ENCODE measurements at places on chromosomes 12 and 14. TPM values are rescaled to one million over a fixed set of nuclear protein-coding genes. Genes with fewer than 3 reads are reported as not detected.

MIA2 gene
- total RNA-seq = 58.9 TPM

- H3K4me1 ChIP-seq = no peaks in the 10 kb centered on the region
- no peaks in the 10 kb centered on the region for H3K36me3 ChIP-seq
- no peak for DNase-seq
- no peak overlapping the region for H3K27ac ChIP-seq
- no peak overlapping the region for H3K4me3 ChIP-seq
These were observed 41.5 kb downstream of the SNAPC1 start for GRCh38 chr14:61803755-61804154.

DNA sequence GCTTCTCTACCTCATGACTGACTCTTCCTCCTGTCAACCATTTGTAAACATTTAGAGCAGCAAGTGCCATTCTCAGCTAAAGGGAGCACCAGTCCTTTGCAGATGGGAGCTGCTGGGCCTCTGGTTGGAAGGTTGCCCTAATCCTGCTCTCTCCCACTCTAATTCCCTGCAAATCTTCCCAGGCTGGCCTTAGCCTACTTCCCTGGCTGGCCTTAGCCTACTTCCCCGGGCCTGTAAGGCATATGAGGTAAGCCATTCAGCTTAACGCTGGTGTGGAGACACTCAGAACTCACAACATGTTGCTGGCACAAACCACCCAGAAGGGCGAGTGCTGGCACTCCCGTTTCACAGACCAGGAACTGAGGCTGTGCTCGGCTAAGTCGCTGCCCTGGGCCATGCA lies 69.0 kb downstream of the CPSF2 start:
- H3K27me3 ChIP-seq = no peaks in the 10 kb centered on the region
- no peaks in the 10 kb centered on the region for H3K36me3 ChIP-seq
- H3K27ac ChIP-seq = no peak overlapping the region
- H3K4me3 ChIP-seq = no peak overlapping the region
- no peaks in the 10 kb centered on the region for H3K4me1 ChIP-seq
- no peak for DNase-seq

GRCh38 chr12:16359512-16360491 lies 12.4 kb downstream of the MGST1 start:
- no peaks in the 10 kb centered on the region for H3K36me3 ChIP-seq
- H3K27me3 ChIP-seq = no peaks in the 10 kb centered on the region
- no peak overlapping the region for H3K4me3 ChIP-seq
- DNase-seq = peak; percentile 71

GRCh38 chr12:102021540-102022246 lies 40.1 kb downstream of the WASHC3 start:
- peaks cover 6% of the 10 kb centered on the region for H3K36me3 ChIP-seq
- H3K27ac ChIP-seq = no peak overlapping the region
- no peak overlapping the region for H3K4me3 ChIP-seq

GRCh38 chr12:28294300-28294699 lies 104.0 kb downstream of the CCDC91 start:
- H3K27ac ChIP-seq = no peak overlapping the region
- H3K4me1 ChIP-seq = no peaks in the 10 kb centered on the region
- no peaks in the 10 kb centered on the region for H3K27me3 ChIP-seq
- H3K4me3 ChIP-seq = no peak overlapping the region
- peaks cover 15% of the 10 kb centered on the region for H3K36me3 ChIP-seq

DNA sequence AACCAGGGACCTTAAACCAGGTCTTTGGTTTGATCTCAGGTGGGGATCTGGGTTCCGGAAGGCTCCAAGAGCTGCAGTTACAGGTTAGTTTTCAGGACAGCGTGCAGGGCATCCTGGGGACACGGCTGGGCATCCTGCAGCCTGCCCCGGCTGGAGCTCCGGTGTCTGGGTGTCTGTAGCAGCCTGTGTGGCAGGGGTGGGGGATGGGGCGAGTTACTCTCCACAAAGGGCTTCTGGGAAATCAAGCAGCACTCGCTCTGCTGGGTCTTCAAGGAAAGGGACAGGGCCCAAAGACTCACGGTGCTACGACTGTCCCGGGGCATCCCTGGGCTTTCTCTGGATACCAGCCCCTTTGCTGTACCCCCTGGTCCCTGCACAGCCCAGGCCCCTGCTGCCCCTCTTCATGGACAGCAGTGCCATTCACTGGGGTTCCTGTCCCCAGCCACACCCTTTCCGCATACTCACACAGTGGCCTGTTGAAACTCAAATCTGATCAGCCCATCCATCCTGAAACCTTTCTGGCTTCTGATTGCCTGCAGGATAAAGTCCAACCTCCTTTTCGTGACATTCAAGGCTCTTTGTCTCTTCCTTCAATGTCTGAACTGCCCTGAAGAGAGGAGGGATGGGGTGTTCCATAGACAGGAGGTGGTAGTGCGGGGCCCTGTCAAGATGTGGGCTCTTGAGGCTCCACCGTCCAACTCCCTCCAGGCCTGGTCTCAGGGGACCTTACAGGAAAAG lies 22.2 kb upstream of the PPP1R13B start:
- no peak overlapping the region for H3K27ac ChIP-seq
- DNase-seq = no peak
- H3K4me3 ChIP-seq = no peak overlapping the region
- peaks cover 34% of the 10 kb centered on the region for H3K4me1 ChIP-seq
- no peaks in the 10 kb centered on the region for H3K36me3 ChIP-seq
- no peaks in the 10 kb centered on the region for H3K27me3 ChIP-seq

DNA sequence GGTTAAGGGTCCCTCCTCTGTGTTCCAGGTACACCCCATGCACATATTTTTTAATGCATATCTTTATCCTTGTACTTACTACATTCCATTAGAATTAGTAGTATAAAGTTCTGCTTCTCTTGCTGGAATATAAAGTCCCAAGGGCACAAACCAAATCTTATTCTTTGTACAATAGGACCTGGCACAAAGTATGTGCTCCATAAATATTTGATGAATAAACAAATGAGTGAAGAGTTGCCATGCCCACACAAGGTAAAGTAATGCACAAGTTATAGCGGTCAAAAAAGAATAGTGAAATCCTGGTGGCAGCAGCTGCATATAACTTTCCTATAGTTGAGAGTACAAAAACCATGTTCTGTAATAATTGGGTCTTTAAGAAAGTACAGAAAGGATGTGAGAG lies 82.1 kb upstream of the BMP4 start:
- DNase-seq = no peak
- no peaks in the 10 kb centered on the region for H3K27me3 ChIP-seq
- H3K4me3 ChIP-seq = no peak overlapping the region
- no peaks in the 10 kb centered on the region for H3K4me1 ChIP-seq
- no peaks in the 10 kb centered on the region for H3K36me3 ChIP-seq

DNA sequence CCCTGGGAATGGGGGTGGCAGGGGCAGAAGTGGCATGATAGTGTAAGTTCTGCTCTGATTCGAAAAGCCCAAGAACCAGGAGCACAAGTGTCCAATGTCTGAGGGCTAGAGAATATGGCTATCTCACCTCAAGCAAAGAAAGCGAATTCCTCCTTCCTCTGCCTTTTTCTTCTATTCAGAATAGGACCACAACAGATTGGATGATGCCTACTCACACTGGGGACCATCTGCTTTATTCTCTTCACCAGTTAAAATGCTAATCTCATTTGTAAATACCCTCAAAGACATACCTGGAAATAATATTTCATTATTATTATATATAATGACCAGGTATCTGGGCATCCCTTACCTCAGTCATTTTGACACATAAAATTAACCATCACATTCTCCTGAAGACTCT lies 808.7 kb downstream of the NRXN3 start:
- no peaks in the 10 kb centered on the region for H3K27me3 ChIP-seq
- H3K36me3 ChIP-seq = no peaks in the 10 kb centered on the region
- H3K4me1 ChIP-seq = no peaks in the 10 kb centered on the region
- H3K4me3 ChIP-seq = no peak overlapping the region

DNA sequence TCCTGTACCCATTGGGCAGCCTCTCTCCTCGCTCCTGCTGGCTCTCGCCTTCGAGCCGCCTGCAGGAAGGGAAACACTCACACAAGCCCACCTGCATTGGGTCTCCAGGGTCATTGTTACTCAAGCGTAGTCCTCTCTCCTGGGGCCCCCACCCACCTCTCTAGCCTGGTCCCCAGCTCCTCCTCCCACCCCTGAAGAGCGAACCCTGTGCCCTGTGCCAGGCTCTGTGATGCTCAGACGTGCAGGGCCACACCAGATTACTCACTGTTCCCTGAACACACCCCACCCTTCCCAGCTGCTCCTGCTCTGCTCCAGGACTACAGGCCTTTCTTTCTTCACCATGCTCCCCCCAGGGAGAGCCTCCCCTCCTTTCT lies 88.1 kb downstream of the NINJ2 start:
- DNase-seq = no peak
- H3K27ac ChIP-seq = peak overlapping the region; percentile 67
- H3K36me3 ChIP-seq = no peaks in the 10 kb centered on the region

- H3K27me3 ChIP-seq = no peaks in the 10 kb centered on the region
- DNase-seq = peak; percentile 38
- H3K27ac ChIP-seq = no peak overlapping the region
- no peaks in the 10 kb centered on the region for H3K4me1 ChIP-seq
- peaks cover 4% of the 10 kb centered on the region for H3K36me3 ChIP-seq
- H3K4me3 ChIP-seq = no peak overlapping the region
These were observed 63.2 kb downstream of the ERGIC2 start for GRCh38 chr12:29317556-29318363.
